ENCODE measurements at places on chromosomes 12 and 14.

DNA sequence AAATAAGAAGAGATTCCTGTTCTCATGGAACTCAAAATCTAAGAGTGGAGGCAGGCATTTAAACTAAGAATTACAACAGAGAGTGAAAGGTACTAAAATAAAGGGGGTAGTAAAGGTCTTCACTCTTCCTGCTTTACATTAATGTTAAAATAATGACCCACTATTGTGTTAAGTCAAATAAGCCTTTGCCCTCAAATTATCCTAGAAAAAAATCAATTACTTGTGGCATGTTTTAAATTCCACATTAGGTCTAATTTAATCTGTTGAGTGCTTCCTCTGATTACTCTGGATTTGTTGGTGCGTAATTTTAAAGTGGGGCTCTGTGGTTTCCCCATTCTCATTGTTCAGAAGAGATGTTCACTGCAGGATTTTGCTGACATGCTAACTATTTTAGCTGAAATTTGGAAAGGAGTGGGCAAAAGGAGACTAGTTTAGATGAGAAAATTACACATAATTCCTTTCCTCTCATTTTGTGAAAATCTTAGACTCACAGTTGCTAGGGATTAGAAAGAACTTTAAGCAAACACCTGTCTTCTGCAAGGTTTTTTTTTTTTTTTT is 35.5 kb downstream of the BTG1 start:
- no peak for DNase-seq

GRCh38 chr14:57080691-57081090 is 188.0 kb downstream of the EXOC5 start:
- no peak for DNase-seq

DNA sequence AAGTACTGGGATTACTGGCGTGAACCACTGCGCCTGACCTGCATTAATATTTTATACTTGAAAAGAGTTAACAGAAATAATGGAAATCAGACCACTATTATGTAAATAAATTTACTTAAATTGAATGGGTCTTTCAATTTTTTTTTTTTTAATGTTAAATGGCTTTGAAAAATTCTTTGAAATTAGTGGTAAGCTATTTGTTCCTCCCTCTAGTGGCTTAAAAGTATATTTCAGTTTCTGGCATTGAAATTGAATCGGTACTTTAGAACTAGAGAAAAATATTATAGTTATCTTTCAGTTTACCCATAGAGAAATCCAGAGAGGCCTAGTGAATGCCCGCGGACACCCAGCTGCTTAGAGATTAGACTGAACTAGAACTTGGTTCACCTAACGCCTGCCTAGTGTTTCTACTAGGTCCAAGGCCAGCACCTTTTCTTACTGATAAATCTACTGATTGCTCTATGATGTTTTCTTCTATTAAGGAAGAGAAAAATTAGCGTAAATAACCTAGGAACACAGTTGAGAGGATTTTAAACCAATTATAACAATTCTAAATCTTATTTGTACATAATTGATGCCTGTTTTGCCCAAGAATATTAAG is 106.5 kb downstream of the EML1 start:
- peak; percentile 14 for DNase-seq

DNA sequence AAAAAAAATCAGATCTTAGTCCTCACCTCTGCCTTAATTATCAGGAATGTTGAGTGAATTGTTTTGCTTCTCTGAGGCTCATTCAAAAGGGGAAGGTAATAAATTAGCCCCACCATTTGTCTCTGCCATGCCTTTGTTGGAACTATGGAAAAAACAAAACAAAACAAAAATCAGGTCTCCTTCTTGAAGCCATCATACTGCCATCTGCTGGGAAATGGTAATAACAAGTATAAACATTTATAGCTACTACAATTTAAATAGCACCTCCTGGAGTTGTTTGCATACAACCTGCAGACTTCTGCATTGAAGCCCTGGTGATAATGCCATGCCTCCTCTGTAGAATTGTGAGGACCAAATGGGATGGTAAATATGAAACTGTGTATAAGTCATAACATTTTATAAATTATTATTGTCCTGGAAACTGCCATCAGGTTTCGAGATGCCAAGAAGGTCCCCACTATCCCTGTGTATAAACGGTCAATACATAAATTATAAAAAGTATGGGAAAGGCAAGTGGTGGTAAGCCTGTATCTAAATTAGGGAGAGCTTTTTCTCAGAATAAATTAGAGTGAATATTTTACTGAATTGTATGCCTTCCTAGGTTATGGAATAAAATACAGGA is 87.2 kb upstream of the FGD4 start:
- peak; percentile 78 for DNase-seq

GRCh38 chr14:43175896-43176295 is 1331.2 kb downstream of the FSCB start:
- DNase-seq = peak; percentile 19

DNA sequence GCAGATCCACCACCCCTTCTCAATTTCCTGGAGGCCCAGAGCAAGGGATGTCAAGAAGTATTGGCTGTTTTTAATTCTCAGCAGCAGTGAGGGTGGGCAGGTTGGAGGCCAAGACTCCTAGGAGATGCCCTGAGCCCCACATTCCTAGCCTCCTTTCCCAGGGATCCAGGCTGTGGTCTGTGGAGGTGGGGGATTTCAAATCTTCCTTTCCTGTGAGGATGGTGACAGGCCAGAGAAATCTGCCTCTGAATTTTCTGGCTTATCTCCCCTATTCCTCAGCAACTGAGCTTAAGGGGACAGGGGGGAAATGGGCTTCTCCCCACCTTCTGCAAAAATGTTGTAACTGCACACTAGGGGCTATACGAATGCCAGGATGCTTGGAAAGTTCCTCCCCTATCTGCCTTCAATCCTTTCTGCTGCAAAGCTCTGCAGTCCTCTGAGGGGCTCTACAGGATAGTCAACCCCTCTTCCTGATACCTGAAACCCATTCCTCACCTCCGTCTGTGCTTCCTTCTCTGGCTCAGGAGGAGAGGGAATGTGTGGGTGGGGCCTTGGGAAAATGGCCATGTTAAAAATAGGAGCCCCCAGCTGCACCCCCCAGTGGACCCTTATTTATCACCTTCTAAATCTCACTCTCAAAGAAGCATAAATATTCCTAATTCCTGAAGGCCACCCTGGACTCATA is 6.6 kb downstream of the GPR84 start:
- DNase-seq = no peak

GRCh38 chr12:53480491-53481442 is 18.5 kb downstream of the MAP3K12 start:
- DNase-seq = no peak

DNA sequence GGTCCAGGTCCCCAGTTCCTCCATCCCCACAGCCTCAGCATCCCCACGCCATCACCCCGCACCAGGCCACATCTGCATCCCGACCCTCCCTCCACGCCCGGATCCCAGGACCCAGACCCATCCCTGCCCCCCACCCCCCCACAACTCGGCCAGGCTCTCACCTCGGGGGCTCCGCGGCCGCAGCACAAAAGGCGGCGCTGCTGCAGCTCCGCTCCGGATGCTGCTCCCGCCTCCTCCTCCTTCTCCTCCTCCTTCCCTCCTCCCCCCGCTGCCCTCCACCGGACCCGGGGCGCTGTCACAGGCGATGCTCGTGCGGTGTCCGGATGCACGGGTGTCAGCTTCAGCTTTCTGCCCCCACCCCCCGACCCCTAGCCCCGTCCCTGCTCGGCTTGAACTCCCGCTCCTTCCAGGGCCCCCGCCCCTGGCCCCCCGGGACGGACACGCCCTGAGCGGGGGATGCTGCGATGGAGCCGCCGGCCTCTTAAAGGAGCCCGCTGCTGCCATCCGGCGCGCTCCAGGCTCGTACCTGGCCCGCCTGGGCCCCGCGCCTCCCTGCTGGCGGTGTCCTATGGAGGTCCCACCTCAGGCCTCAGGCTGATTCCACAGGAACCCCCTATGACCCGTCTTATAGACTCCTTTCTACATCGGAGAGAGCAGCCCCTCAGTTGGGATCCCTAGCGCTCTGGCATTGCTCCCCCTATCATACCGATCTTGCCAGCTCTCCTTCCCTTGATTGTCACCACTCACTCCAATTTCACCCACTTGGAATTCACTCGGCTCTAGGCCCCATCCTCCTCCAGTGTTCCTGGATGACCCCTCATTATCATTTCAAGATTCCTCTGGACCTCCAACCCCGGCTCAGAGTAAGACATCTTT is at the start of gene MAP3K12:
Gene MAP3K12, minus strand, starts transcription at position 193 of the 876 bp plus-strand sequence. CDS start 12,067 bp downstream, outside the sequence.
- no peak for DNase-seq

DNA sequence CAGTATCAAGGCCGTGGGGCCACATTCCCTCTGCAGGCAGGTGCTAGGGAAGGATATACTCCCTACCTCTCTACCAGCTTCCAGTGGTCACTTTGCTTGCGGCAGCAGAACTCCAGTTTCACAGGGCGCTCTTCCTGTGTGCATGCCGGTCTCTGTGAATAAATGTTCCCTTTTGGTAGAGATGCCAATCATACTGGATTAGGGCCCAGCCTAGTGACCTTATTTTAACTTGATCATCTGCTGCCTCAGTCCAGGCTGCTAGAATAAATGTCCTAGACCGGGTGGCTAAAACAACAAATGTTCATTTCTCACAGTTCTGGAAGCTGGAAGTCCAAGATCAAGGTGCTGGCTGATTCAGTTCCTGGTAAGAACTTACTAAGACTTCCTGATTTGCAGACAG is 198.8 kb upstream of the TMEM132C start:
- DNase-seq = no peak

DNA sequence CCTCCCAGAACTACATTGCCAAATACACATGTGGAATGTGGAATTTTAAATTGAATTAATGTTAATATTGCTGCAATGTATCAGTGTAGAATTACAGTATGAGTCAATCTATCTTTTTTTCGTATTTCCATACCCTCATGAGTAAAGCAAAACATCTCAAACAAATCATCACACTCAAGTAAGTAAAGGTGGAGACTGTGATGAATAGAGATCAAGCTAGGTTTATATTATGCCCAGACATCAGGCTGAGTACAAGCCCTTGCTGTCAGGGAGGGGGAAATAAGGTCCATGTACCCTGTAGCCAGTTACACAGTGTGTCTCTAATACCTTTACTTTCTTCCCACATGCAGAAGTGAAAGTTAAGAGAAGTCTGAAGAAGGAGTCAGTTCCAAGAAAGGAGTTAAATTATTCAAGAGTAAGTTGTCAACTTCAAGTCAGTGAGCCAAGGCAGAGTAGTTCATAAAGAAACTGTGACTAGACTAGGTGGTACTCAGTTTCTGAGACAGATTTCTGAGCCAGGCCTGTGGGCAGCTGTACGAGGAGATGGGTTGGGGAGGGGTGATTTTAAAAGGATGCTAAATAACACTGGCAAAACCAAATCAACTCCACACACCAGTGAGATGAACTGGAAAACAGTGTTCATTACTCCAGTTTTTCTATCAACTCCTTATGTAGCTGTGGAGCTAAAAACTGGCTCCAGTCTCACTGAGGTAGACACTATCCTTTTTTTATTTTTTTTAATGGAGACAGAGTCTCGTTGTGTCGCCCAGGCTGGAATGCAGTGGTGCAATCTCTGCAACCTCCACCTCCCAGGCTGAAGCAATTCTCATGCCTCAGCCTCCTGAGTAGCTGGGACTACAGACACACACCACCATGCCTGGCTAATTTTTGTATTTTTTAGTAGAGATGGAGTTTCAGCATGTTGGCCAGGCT is 23.8 kb upstream of the STK38L start:
- DNase-seq = no peak

- no peak for DNase-seq
Observed at GRCh38 chr14:24131549-24131966, 1.1 kb downstream of the FITM1 start.

DNA sequence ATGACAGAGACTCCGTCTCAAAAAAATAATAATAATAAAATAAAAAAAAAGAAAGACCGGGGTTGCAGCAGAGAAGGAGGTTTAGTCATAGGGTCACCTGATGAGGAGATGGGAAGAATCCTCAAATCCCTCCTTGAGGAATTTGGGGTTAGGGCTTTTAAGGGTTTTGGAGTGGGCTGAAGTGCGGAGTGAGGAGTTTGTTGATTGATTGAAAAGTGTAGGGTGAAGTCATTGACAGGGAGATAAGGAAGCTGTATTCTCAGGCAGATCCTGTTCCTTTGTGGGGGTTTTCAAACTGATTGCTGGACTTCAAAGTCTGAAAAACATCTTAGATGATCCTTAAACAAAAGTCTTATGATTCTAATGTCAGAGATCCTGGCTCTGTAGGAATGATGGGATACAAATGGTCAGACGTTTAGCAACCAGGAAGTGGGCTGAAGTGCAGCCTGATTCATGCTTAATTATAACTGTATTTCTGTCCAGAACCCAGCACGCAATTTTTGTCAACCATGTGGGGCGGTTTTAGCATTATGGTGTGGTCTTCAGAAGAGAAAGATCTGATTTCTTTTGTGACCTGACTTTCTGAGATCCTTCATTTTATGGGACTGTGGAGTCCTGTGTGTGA is 16.0 kb downstream of the FNTB start:
- no peak for DNase-seq

GRCh38 chr12:18700271-18700670 is 37.5 kb downstream of the PLCZ1 start:
- no peak for DNase-seq

GRCh38 chr12:8018666-8019581 is 13.6 kb upstream of the FOXJ2 start:
- peak; percentile 51 for DNase-seq

GRCh38 chr14:54672688-54673087 is 105.8 kb downstream of the SAMD4A start:
- DNase-seq = no peak

- DNase-seq = peak; percentile 39
Observed at GRCh38 chr12:51721282-51721940, 127.1 kb downstream of the FIGNL2 start.

DNA sequence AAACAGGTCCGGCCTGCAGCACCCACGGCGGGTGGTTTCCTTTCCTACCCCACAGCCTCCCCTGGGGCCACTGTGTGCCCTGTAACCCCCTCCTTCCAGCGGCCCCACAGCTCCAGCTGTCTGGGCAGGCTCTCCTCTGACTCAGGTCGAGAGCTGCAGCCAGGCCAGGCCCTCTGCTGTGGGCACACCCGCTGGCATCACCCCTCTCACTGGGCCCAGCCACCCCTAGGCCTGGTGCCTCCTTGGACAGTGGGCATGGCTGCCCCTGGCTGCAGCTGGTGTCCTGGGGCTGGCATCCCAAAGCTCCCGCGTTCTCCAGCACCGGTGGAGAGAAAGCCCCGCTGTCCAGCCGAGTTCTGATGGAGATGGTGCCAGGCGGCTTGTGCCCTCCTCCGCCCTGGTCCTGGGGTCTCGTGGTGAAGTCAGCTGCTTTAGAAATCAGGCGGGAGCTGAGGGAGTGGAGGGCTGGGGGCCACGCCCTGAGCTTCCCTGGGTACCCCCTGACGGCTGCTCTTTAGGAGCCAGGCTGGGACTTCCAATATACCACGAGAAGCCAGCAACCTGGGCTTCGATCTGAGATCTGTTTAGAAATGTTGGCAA is 114.9 kb downstream of the KIF26A start:
- no peak for DNase-seq

- no peak for DNase-seq
Observed at GRCh38 chr12:4960030-4960429, 50.3 kb downstream of the KCNA1 start.

GRCh38 chr12:114306646-114307045 is 99.3 kb downstream of the TBX5 start:
- DNase-seq = no peak

GRCh38 chr12:19894803-19895202 is 455.5 kb downstream of the AEBP2 start:
- no peak for DNase-seq

Measured in renal pelvis (tissue), 12 donors.